ENCODE measurements at places on chromosomes 3 and 15. TPM values are rescaled to one million over a fixed set of nuclear protein-coding genes. Genes with fewer than 3 reads are reported as not detected.
A peak's percentile ranks its signal among the peaks of the same experiment; 100 is the strongest.

GRCh38 chr3:64130436-64130835 is 94.8 kb downstream of the PRICKLE2 start:
- no peak for DNase-seq

GRCh38 chr3:12584083-12584482 is 27.2 kb downstream of the MKRN2 start:
- DNase-seq, result no peak

GRCh38 chr3:115862849-115863248 is 239.5 kb downstream of the GAP43 start:
- DNase-seq, result no peak

- no peak for DNase-seq
These were observed 356.3 kb upstream of the TBL1XR1 start for GRCh38 chr3:177553579-177553978.

GRCh38 chr3:51716805-51717204 is 9.9 kb downstream of the GRM2 start:
- no peak for DNase-seq

- no peak for DNase-seq
These were observed 4.6 kb upstream of the UQCRC1 start for GRCh38 chr3:48614044-48614443.

- DNase-seq, result no peak
These were observed 9.5 kb downstream of the PRKCD start for GRCh38 chr3:53170325-53171063.

GRCh38 chr15:59074607-59075006 is 30.3 kb upstream of the CCNB2 start:
- DNase-seq, result no peak

- no peak for DNase-seq
These were observed 31.8 kb downstream of the MYO9A start for GRCh38 chr15:72086010-72086697.

GRCh38 chr3:167740961-167741587 is 5.6 kb downstream of the SERPINI1 start:
- DNase-seq, result no peak

GRCh38 chr3:44109771-44110361 is 131.8 kb upstream of the TOPAZ1 start:
- DNase-seq, result no peak

GRCh38 chr15:55318588-55319494 is at the start of the genes PIGB and PIGBOS1:
PIGB (plus strand) TSS chr15:55319222; CDS start chr15:55319251, 29 bp downstream.
PIGBOS1 (minus strand) TSS chr15:55319123; CDS start chr15:55317792, 1,331 bp downstream.
- peak; percentile 85 for DNase-seq

DNA sequence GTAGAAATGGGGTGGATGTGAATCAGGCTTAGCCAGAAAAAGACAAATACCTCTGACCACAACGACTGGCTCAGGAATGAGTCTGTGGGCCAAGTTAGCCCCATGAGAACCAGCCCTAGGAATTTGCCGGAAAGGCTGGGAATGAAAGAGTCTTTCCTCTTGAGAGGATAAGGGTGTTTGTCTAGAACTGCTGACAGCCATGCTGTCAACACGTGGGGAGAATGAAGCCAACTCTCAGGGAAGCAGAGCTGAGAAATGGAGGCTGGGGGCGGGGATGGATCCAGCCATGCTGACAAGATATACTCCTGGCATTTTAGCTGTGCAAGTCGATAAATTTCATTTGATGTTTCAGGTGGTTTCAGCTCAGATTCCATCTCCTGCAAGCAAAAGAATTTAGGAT is 10.6 kb upstream of the SLC6A1 start:
- no peak for DNase-seq

ACKR2 gene
- 1.6 TPM for total RNA-seq

GRCh38 chr15:58134886-58135285 is 3.3 kb upstream of the AQP9 start:
- DNase-seq, result no peak

GRCh38 chr3:46410669-46411068 is 3.6 kb downstream of the CCRL2 start:
- no peak for DNase-seq

- DNase-seq, result no peak
These were observed 1.6 kb upstream of the GCNT3 start for GRCh38 chr15:59609730-59610712.

GOLGA6D gene
- total RNA-seq, result 0.30 TPM

ACTC1 gene
- 126 TPM for total RNA-seq

AADACL2 gene
- 21.6 TPM for total RNA-seq
